RWPE2 (cell line): ENCODE measurements at places on chromosomes 1 and 21.

DNA sequence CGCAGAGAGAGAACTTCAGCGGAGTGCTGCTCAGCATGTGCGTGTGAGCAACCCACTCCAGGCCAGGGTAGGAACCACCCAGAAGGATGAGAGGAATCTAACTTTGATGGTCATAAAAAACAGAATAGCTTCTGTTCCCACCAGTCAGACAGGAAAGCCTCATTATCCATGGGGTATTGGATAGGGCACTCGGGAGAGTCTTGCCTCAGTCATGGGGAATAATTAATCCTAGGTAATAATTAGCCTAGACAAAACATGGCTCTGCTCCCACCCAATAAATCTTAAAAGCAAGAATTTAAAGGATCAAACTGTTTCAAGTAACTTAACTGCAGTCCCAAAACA, 35.3 kb downstream of the LDLRAD1 start:
- DNase-seq = no peak

DNA sequence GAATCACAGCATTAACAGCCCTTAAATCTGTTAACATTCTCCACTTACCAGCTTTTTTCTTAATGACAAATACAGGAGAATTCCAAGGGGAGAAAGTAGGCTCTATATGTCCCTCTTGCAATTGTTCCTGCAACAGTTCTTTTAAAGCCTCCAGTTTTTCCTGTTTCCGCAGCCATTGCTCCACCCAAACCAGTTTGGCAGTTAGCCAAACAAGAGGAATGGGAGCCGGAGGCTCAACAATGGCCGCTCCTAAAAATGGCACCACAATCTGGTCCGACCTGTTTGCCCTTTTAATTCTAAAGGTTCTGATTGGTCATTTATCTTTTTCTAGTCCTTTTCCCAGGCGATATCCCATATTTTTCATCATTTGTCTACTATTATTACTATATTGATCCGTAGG, 14.0 kb upstream of the L1TD1 start:
- no peak for DNase-seq

DNA sequence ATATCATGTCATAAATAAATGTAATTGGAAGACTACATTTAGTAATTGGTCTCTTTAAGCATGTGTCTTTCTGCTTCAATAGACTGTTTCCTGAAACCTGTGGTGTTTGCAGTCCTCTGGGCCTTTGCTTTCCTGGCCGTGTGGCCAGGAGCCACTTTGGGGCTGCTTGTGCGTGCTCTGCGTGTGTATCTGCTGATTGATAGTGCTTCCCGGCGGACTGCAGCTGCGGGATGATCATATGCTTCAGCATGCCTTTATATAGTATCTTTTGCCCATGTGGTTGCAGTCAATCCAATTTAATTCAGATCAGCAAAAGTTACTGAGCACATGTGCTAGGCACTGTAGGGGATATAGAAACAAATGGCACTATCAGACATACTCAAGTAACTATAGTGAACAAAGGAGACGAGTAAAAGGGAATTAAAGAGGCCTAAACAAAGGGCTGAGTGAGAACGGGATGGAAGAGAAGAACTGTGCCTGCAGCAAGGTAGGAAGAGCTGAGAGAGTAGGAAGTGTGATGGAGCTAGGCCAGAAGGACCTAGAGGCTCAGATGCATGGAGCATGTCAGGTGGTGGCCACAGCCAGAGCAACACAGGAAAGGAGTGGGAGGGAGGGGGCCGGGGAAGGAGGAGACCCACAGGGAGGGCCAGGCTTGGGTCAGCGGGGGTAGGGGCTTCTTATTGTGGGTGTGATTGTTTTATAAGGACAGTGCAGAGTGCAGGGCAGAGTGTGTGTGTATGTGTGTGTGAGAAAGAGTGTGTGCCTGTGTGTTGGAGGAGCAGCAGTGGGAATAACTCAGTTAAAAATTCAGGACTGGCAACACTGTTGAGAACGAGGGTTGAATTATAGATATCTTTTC, 27.2 kb upstream of the TTF2 start:
- DNase-seq = no peak

DNA sequence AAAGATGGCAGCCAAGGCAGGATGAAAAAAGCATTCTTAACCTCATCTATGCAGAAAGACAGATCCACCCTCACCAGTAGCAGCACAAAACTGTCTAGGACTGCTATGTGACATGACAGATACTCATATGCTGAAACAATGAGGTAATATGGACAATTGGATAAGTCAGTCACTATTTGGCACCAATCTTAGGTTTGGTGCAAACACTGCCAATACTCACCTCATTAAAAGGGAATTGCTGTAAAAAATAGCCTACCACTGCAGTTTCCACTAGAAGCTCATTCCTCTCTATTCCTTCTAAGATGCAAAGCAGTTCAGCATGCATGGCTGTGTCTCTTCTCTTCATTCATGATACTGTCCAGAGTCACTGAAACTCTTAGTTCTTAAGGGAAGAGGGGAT, 91.7 kb downstream of the TBX15 start:
- no peak for DNase-seq

DNA sequence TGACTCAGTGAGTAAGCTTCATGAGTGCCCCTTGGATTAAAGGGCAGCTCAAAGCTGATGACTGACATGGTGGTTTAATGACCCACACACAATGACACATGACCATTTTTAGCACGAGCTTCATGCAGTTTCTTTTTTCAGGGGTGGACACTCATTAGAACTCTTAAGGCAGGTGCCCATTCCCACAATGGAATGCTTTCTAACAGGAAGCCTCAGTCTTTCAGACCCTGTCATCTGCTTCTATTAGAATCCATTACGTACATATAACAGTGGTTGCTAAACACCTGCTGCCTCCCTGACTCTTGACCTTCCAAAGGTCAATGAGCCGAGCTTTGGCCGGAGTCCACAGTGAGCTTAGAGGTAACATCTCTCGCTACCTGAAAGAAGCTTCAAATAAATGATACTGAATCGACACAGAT, 27.4 kb downstream of the AKNAD1 start:
- DNase-seq = no peak

DNA sequence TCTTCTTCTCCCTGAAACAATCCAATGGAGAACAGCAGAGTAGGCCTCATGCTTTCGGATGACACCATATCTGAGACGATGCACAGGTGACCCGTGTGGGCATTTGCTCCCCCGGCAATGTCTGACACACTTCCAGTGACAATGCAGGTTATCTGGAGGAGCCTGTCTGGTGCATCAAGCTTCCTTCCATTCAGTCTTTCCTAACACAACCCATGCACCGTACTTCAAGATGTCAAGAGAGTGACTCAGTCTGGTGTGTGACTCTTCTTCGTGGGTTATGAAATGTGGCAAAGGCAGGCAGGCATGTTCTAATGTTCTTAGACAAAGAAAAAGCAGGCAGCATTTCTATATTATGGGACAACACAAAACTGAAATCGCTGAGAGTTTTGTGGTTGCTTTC, 159.1 kb downstream of the EDEM3 start:
- no peak for DNase-seq

GRCh38 chr1:207884266-207885029, 26.5 kb downstream of the CD34 start:
- DNase-seq = no peak

DNA sequence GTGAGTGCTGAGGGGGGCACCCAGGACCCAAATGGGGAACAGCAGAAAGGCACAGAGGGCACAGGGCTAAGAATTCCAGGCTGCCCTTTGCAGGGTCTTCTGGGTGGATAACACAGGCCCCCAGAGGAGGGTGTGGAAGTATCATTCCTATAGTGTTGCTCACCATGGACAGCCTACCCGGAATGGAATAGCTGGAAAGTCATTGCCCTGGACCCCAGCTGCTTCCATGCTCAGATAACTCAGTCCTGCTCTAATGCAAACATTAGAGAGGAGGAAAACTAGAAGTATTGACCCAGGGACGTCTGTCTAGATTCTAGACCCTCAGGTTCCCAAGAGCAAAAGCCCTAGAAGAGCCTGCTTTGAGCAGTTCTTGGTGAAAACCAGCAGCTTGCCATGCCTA, 24.7 kb downstream of the SLC6A17 start:
- DNase-seq = no peak

DNA sequence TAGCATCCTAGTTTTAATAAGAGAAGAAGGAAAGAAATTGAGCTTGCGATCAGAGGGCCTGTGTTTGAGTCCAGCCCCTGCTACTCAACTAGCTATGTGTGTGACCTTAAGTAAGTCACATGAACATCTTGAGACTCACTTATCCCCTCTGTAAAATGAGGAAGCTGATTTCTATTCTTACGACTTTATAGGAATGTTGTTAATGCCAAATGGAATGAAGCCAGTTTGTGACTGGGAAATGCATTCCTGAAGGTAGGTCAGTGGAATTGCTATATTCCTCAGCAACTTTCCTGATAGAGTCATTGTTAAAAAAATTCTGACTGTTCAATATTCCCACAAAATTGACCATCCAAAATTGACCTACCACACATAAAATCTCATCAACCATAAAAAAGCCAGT, 14.9 kb downstream of the FASLG start:
- DNase-seq = no peak

GRCh38 chr1:63548877-63549276, 25.6 kb downstream of the EFCAB7 start:
- DNase-seq = no peak

GRCh38 chr1:187566354-187566753, 737.6 kb downstream of the PLA2G4A start:
- DNase-seq = no peak

GRCh38 chr1:211415700-211416099, 76.3 kb downstream of the RD3 start:
- DNase-seq = no peak

GRCh38 chr1:232385221-232385620, 244.7 kb downstream of the SIPA1L2 start:
- DNase-seq = no peak

- no peak for DNase-seq
These were observed at the start of gene COL9A2 for GRCh38 chr1:40316595-40317393. COL9A2 (minus strand) TSS chr1:40317286; CDS start chr1:40317197, 89 bp downstream.

GRCh38 chr1:226425431-226426031, 17.6 kb upstream of the PARP1 start:
- DNase-seq = no peak

DNA sequence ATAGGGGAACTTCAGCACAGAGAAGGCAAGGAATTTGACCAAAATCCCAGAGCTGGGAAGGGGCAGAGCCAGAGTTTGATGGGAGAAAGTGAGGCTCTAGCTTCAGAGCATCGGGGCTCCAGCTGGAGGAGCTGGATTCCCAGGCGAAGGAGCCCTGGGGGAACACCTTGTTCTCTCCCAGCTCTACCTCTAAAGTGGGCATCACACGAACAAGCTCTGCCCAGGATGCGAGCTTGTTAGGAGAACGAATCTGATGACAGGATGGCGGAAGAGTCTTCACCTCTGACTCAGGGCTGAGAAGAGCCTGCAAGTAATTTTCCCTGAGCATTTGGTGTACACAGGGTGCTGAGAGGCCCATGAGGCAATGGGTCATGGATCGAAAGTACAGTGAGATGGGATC, 22.0 kb downstream of the TNNT2 start:
- no peak for DNase-seq

GRCh38 chr1:95935719-95936118, 701.7 kb downstream of the RWDD3 start:
- DNase-seq = no peak

DNA sequence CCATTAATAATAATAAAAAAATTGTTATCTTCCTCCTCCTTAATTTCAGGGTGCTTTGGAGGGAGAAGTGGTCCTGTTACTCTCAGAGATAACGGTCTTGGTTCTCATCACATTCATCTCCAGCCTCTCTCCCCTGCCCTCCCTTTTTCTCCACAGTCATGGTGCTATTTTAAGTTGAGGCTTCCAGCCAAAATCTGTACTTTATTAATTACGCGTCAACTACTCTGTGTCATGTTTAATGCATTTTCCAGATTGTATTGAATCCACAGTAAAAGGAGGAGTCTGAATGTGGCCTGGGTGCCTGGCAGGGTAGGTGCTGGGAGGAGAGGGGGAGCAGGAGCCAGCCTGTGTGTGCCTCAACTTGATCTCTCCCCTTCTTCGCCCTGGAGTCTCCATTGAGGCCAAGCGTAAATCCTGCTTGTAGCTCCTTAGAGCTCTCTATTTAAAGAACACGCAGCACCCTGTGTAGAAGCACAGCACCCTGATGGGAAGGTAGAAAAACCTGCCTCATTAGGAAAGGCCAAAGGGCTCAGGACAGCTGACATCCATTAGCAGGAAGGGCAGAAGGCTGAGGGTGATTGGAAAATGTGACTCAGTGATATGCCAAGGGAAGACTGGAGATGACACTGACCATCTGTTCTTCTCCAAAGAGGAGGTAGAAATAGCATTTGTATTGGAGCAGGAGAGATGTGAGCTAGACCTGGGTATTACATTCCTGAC, 82.4 kb downstream of the PLXNA2 start:
- DNase-seq = no peak

GRCh38 chr21:29637134-29637533, 302.7 kb downstream of the GRIK1 start:
- DNase-seq = no peak

DNA sequence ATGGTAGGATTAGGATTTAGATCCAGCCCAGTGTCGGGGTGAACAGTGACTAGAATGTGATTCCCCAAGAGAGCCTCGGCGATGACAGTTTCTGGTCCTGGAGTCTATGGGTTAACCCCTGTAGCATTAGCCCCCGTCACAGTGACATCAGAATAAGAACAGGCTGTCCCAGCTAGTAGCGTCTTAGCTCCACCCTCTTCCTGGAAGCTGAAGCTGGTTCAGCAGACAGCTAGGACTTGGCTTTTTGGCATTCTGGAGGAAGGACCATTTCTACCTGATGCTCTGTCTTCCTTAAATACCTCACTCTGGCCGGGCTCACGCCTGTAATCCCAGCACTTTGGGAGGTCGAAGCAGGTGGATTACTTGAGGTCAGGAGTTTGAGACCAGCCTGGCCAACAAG, 5.0 kb downstream of the NDUFS2 start:
- DNase-seq = no peak

DNA sequence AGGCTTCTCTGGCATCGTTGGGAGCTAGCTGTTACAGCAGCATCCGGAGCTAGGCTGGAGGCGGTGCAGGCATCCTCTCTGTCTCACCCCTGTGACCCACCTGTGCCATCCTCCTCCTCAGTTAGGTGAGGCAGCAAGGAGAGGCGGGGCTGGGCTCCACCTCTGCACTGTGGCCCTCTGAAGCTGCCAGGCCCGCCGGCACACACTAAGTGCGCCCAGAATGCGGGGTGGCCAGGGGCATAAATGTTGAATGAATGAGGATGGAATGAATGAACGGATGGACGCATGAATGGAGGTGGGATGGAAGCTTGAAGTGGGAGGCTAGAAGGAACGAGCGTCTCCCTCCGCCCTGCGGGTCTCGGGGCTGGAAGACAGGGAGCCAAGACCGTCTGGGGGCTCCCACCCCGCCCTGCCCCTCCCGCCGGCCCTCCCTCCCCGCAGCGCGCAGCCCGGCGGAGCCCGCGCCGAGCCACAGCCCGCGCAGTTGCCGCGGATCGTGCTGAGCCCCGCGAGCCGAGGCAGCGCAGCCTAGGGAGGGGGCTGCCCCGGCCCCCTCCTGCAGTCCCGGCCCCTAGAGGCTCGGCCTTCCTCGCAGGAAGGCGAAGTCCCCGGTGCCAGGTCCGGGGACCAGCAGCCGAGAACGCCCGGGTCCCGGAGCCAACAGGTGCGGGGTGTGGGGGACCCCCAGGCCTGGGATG, at the start of gene HCRTR1:
Gene HCRTR1, plus strand, starts transcription at position 472 of the 698 bp plus-strand sequence. CDS start 1,504 bp downstream, outside the sequence.
- no peak for DNase-seq
